ENCODE measurements at places on chromosomes 11 and 22.

DNA sequence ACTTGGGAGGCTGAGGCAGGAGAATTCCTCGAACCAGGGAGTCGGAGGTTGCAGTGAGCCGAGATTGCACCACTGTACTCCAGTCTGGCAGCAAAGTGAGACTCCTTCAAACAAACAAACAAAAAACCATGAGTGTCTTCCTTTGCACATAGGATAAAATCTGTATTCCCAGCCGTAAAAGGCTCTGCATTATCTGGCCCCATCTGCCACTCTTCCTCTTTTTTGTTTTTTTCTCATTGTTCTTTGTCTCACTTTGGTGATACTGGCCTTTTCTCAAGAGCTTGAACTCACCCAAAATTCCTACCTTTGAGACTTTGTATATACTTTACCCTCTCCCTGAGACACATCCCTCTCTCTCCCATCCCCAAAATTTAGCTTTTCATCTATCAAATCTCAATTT is 17.6 kb downstream of the FDX1 start:
- DNase-seq = no peak

DNA sequence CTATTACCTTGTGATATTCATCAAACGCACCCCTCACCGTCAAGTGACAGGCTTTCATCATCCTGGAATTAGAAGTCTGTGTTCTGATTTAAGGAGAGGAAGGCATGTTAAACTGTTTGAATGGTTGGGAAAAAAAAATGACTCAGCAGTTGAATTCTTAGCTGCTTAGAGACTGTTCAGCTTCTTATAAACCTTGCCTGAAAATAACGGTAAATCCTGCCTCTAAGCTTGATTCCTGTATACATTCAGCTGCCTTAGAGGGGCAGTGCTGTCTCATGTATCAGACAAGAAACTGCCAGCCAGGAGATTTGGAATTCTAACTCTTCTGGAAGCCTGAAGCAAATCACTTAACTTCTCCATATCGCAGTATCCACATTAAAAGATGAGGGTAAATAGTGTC is 437.4 kb downstream of the JRKL start:
- no peak for DNase-seq

DNA sequence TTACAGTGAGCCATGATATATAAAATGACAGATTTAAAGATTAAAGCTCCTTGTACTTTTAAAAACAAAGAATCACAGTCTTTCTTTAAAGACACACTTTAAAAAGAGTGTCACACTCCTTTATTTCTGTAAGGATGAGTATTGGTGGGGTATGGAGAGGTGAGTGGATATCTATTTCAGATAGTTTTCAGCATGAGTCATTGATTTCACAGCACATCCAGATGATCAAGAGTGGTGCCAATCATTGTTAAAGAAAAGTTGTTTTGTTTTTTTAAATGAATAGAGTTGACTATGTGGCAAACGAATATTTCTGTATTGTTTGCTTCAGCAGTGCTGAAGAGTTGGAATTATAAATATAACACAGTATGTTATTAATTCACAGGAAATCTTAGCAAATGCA is 52.5 kb downstream of the FAR1 start:
- no peak for DNase-seq

GRCh38 chr11:130369141-130369691 is 54.5 kb upstream of the ZBTB44 start:
- peak; percentile 16 for DNase-seq

DNA sequence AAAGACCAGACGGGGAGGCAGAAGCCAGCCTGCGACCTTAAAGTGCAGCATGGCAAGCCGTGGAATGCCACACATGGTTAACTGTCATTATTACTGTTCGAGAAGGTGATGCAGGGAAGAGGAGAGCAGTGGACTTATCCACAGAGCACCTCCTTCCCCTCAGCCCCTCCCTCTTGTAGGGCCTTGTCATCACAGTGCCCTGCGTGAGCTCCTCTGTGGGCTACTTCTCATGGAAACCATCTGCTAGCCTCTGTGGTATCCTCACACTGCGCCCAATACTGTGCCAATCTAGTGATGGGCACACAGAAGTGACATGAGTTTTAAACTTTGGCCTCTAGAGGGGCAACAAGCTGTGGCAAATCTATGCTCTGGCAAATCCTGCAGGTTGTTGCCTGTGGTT is 18.2 kb upstream of the CCDC134 start:
- no peak for DNase-seq

DNA sequence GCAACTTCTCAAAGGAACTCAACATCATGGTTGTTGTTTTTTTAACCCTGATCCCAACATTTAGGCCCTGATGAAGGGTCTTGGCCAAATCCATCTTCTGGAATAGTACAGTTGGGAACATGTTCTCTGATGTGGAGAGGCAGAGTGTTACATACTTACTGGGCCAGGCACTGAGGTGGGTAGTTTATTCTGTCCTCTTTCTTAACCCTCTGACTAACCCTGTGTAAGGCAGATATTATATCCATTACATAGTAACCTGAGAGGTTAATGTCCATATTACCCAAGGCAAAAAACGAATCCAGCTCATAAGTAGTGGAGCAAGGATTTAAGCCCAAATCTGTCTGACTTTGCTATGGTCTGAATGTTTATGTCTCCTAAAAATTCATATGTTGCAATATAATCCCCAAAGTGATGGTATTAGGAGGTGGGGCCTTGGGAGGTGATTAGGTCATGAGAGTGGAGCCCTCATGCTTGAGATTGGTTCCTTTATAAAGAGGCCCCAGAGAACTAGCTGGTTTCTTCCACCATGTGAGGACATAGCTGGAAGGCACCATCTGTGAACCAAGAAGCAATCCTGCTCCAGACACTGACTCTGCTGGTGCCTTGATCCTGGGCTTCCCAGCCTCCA is 16.3 kb downstream of the PPFIBP2 start:
- DNase-seq = no peak

DNA sequence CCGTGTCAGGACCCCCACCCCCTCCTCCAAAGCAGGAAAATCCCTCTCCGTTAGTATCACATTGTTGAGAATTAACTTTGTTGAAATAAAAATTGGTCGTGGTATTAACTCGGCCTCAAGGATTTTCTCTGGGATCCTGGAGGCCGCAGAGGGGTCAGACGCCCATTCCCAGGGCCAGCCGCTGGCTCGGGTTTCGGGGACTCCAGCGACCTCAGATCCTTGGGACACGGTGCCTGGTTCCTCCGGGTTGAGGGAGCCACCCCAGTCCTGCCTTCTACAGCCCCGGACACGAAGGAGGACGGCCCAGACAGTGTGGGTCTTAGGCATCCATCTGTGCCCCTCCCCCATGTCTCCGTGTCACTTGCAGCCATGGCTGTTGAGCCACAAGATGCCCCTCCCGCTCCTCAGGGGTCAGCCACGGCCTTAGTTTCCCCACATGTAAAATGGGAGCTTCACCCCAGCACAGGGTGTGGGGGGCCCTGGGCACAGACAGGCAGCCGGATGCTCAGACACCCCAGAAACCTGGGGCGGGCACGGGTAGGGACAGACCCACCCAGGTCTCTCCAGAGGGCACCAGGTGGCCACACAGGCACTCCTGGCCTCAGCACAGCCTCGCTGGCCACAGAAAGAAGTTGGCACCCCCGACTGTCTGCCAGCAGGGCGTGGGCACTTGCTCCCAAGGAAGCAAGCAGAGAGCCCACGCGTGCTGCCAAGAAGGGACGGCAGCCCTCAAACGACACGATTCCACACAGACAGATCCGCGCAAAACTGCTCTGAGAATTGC is 15.5 kb downstream of the GP1BB start:
- no peak for DNase-seq

DNA sequence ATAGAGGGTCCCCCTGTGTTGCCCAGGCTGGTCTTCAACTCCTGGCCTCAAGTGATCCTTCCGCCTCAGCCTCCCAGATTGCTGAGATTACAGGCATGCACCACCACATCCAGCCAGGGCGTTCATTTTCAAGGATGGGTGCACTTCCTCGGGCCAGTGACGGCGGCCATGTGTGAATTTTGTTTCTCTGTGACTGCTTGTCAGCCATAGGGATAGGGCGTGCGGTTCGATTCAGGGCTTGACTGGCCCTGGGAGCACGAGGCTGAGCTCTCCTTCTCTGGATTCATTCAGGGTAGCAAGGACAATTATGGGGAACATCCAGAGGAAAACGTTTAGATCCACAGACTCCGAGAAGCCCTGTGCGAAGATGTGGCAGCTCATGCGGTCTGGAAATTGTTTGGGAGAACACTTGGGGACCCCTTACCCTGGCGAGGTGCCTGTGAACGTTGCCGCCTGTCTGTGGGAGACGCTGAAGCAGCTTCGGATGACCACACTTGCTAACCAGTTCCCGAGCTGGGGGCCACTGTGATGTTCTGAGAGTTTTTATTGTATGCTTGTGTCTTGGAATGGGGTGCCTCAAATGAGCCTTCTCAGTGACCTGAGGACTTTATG is 2.9 kb downstream of the PTDSS2 start:
- no peak for DNase-seq

GRCh38 chr11:20061776-20062175 is 98.5 kb downstream of the DBX1 start:
- DNase-seq = peak; percentile 74
